ENCODE measurements at places on chromosomes 3 and 15.

DNA sequence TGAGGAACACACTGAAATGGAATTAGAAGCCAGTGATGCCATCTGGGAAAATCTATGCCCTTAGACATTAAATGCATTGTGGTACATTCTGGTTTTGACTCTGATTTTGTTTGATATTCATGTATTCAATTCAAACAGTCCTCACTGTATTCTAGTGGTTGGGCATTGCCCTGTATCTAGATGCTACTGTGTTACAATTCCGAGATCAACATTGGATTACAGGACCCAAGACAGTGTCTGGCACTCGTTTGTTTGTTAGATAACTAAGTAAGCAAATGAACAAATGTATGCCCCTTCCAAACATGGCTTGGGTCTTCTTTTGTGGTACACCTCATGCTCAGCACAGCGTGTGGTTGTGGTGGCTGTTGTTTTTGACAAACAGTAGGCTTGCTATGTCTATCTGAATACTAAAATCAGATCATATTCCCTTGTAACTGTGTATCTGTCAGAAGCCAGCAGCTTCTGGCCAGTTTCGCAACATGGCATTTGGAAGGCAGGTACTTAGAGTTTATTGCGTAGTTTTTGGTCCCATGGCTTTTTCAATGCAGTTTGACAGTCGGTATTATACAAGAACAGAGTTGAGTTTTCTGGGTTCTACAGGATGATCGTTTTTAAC, 5.7 kb downstream of the FILIP1L start:
- no peak for DNase-seq

GRCh38 chr3:27452368-27453090, 31.7 kb downstream of the SLC4A7 start:
- no peak for DNase-seq

DNA sequence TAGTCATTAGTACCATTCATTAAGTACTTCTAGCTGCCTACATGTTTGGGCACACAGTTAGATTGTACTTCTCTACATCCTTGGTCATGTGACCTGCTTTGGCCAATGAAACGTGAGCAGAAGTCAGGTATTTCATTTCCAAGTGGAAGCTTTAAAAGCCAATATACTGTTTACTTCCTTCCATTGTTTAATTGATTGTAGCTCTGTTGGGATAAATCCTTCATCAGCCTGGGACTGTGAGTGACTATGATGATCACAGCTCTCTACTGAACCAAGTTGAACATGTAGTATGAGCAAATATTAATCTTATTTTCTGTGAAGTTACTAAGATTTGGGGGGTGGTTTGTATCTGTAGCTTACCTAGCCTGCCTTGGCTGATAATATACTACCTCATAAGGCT, 116.5 kb upstream of the ROPN1 start:
- DNase-seq: no peak

DNA sequence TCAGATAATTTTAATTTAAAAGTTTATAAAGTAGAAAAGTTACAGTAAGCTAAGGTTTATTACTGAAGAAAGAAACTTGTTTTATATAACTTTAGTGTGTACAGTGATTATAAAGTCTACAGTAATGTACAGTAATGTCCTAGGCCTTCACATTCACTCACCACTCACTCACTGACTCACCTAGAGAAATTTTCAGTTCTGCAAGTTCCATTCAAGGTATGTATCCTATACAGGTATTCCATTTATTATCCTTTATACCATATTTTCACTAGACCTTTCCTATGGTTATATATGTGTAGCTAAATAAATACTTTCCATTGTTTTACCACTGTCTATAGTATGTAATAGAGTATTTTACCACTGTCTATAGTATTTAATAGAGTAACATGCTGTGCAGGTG, 33.2 kb upstream of the MME start:
- no peak for DNase-seq

DNA sequence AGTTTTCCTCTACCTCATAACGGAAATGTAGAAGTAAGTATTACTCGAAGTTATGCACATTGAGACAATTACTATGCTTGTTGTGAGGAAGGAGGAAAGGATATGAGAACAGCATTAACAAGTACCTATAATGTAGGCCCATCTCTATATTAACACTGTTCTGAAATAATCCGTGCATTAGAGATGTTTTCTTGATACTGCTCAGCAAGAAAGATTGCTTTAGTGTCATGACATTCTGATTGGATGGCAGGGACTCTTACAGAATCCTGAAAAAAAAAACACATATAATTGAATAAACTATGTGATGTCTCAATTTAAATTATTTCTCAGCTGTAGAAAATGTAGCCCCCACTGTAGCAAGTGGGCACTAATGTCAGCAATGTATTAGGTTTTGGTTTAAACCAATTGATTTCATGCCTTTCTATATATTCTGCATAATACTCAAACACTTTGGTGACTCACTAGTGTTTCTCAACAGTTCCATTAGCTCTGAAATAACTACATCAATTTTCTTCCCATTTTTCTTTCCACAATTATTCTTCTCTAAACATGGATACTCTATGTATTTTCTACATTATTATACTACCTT, 598.3 kb upstream of the BCHE start:
- DNase-seq: no peak

- DNase-seq: no peak
Observed at GRCh38 chr15:73467758-73468157, 24.8 kb downstream of the REC114 start.

DNA sequence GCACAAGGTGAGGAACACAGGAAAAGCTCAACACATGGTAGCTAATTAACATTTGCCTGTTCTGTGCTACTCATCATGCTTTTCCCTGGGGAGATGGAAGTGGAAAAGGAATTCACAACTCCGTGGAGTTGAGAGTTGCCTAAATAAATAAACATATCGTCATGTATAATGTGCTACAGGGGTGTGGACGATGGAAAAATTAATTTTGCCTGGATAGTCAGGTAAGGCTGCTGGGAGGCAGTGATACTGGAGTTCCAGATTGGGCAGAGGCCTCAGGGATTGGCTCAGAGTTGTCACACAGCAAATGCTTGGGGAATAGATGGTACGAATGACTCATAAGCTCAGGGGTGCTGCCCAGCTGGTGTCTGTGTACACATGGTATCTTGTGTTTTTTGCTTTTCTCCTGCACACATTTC, 3.1 kb upstream of the ABHD6 start:
- no peak for DNase-seq

DNA sequence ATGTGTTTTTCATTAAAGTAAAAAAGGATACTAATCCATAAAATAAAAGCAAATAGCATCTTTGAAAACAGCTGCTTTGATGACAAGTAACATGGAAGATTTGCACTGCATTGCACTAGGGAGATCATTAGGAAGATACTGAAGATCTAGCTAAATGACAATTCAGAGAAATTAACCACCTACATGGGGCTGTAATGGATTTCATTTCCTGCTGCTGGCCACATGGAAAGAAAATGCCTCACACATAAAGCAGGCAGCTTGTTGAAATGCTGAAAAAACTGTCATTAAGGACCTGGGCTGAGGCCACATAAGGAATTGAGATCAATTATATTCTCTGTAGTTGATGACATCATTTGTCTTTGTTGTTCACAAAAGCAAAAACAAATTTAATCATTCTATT, 94.1 kb downstream of the PYDC2 start:
- no peak for DNase-seq

DNA sequence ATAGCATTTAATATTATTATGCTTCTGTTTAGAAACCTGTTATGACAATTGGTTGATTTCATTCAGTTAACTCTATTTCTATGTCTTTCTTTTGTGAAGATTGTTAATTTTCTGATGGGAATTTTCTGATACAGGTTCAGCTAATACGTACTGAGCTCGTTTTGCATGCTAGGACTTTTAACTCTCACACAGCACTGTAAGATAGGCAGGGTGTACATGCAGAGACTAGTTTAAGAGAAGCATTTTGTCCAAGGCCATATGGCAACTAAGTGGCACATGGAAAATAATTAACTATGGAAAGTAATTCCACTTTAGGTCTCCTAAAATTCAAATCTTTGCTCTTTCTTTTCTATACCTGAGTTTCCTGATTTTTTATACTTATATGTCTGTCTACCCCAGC, 81.9 kb downstream of the IL1RAP start:
- no peak for DNase-seq

- no peak for DNase-seq
Observed at GRCh38 chr3:59128685-59129084, 78.9 kb upstream of the CFAP20DC start.

DNA sequence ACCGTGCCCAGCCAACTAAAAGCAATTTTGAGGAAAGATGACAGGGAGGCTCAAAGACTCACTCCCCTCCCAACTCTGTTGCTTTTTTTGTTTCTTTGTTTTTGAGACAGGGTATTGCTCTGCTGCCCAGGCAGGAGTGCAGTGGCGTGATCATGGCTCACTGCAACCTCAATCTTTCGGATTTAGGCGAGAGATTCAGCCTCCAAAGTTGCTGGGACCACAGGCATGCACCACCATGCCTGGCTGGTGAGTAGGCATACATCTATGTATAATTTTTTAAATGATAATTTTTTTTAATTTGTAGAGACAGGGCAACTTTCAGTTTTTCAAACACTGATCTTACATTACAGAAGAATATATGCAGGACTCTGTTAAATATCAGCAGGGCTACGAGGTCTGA, 15.8 kb upstream of the THUMPD3 start:
- DNase-seq: no peak

GRCh38 chr15:51368751-51369450, 27.4 kb downstream of the GLDN start:
- DNase-seq: no peak

- no peak for DNase-seq
Observed at GRCh38 chr3:185646382-185647133, 60.5 kb downstream of the SENP2 start.

DNA sequence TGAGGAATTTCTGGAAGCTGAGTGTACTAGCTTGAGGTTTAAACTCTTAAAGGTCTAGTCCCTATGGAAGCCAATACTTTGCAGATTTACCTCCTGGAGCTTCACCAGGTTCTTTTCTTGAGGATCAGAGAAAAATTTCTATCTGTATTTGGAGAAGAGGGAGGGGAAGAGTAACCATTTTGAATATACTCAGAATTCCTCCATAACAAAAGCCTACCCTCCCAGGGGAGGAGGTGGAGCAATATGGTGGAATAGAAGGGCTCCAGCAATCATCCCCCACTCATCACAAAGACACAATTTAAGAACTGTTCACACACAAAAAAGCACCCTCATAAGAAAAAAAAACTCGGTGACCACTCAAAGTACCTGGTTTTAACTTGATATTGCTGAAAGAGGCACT, 36.0 kb upstream of the PEX5L start:
- no peak for DNase-seq

DNA sequence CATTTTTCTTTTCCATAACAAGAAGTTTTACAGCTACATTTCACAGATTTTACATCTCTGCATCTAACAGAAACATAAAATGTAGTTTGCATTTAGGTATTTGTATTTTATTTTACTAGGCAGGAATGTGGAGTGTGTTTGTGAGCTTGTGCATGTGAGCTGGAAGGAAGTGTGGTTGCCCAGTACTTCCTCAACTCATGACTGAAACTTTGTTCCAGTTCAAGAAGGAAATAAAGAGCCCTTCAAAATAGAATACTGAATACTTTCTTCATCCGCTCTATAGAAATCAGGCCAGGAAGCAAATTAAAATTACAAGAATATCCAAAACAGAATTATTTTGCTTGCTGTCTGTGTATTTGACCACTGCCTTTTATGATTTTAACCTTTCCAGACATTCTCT, 81.3 kb downstream of the CHL1 start:
- DNase-seq: no peak

DNA sequence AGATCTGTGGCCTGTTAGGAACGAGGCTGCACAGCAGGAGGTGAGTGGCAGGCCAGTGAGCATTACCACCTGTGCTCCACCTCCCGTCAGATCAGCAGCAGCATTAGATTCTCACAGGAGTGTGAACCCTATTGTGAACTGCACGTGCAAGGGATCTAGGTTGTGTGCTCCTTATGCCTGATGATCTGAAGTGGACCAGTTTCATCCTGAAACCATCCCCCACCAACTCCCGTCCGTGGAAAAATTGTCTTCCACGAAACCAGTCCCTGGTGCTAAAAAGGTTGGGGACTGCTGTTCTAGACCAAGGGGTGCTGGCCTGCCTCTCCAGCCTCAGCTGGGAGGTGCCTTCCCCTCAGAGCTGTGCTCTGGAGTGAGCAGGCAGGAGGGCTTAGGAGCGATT, 61.4 kb downstream of the RPLP1 start:
- DNase-seq: no peak

GRCh38 chr15:50289749-50290148, 24.2 kb upstream of the HDC start:
- no peak for DNase-seq

- no peak for DNase-seq
Observed at GRCh38 chr3:193977622-193978021, 158.3 kb upstream of the HES1 start.

- no peak for DNase-seq
Observed at GRCh38 chr3:161793194-161793930, 296.8 kb downstream of the OTOL1 start.

DNA sequence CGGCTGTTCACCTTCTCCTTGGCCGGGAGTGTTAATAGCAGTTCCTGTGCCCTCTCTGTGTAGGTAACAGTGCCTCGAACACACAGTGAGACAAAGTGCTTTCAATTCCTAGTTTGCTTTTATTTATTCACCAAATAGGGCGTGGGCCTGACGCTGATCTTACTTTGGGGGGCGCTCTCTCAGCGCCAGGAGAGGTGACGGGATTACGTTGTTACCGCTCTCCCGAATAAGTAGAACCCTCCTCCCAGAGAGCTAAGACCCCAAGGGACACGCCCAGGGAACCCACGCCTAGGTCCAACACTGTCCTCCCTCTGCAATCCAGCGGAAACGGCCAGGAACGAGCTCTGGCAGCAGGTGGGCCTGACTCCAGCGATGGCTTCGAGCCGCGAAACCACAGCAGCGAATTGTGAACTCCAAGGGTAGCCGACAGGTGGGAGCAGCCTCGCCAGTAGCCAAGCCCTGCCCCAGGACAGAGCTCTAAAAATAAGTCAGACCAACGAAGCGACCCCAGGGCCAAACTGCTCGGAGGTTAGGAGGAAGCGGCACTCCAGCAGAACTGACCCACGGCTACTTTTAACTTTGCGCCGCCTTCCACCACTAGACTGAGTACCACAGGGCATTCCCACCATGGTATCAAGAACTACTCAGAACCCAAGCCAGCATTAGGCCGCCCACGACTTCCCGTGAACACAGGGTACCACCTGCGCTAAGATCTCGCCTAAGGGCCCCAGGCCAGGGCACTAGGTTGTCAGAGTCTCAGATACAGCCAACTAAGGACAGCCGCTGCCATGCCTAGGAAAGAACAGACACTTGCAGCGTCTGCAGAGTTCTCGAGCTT, 1.6 kb upstream of the SIN3A start:
- DNase-seq: peak; percentile 81

DNA sequence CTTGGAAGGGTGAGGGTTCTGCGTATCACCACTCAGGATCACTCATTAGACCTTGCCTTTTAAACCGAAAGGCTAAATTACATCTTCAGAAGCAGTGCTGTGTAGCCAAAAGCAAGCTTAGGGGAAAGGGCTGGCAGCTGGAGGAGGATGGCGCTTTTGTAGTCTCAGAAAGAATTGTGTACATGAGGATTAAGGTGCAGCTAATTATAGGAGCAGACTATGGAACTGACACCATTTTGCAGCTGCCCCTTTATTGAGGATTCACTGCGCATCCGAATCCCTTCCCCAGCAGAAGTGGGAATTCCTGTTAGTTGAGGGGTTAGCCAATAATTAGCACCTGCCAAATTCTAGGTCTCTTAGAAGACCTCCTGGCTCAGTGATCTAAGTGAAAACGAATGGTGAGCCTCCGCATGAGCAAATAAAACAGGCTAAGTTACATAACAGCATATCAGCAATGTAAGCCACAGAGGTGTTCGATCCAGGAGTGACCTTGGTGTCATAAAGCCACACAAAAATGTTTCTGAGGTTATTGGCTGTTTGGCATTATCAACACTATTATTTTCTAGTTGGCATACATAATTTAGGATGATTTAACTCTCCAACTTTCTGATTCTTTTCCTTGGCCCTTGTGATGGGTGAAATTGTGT, 42.6 kb upstream of the SEMA6D start:
- DNase-seq: no peak

Measured in stimulated activated CD4-positive, alpha-beta T cell treated with anti-CD3 and anti-CD28 coated beads, Interleukin-4, amount 100 ng/mL, for 4 hours (primary cell).